NCI-H1092 (cell line): ENCODE measurements at places on chromosomes 4 and X.
A peak's percentile ranks its signal among the peaks of the same experiment; 100 is the strongest.

DNA sequence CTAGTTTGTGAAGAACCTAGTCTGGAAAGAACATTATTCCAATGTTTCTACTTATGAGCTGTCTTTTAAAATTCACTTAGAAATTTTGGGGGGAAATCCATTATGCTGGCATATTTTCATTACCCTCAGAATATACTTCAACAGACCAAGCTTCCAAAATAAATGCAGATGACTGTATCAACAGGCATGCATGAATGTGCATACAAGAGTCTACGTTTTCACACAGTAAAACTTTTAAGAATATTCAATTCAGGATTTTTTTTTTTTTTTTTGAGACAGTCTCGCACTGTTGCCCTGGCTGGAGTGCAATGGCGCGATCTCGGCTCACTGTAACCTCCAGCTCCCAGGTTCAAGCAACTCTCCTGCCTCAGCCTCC lies 49.7 kb downstream of the ABCG2 start:
- DNase-seq: no peak

- no peak for DNase-seq
Observed at GRCh38 chr4:157838366-157838765, 334.5 kb downstream of the GASK1B start.

GRCh38 chr4:181289198-181289597 lies 954.0 kb upstream of the TENM3 start:
- peak; percentile 68 for DNase-seq

DNA sequence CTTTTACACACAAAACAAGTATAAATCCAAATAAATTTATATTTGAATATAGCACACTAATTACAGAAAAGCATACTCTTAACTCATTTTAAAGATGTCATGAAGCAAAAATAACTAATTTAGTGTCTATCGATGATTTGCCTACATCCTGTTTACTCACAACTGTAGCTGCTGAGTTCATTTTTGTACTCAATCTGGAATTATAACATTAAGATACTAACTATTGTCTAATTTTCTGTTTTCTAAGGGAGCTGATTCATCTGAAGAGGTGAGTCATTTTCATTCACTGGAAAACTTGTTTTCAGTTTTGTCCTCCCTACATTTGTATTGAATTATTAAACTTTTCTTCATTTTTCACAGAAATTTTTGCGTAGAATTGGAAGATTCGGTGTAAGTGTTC lies 3.7 kb downstream of the STATH start:
- no peak for DNase-seq

GRCh38 chrX:104420907-104421306 lies 145.1 kb upstream of the IL1RAPL2 start:
- no peak for DNase-seq

DNA sequence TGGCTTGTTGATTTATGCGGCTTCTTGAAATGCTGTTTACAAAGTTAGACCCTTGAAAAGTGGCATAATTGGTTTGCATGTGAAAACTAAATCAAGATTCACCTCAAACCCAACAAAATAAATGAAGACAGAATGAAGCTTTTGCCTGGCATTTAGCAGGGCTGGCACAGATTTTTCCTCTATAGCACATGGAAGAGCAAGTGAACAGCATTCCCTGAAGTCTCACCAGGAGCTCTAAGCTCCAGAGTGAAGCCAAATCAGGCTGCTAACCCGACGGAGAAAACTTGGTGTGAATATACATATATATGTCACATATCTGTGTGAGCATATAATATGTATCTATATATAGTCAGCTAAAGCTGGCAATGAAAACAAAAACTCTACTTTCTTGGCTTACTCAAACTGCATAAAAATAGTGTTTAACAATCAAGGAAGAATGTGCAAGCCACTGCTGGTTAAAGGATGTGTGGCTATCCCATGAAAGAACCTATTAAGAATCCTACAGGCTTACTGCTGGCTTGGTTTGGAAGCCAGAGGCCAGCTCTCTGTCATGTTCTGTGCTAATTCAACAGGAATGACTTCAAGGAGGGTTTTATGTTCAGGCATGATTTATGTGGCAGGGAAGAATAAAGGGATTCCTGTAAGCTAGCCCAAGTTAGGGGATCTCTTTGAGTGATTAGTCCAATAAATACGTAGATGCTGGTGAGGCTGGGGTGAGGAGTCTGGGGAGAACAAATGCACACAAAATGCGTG lies 69.9 kb downstream of the MFAP3L start:
- DNase-seq: no peak

DNA sequence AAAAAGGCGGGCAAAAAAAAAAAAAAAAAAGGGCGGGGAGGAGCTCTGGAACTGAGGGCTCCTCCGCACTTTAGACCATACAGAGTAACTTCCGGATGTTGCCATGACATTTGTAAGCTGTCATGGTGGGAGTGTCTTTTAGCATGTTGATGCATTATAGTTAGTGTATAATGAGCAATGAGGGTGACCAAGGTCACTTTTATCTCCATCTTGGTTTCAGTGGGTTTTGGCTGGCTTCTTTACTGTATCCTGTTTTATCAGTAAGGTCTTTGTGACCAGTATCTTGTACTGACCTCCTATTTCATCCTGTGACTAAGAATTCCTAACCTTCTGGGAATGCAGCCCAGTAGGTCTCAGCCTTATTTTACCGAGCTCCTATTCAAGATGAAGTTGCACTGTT lies 193.4 kb downstream of the UGT8 start:
- DNase-seq: no peak

DNA sequence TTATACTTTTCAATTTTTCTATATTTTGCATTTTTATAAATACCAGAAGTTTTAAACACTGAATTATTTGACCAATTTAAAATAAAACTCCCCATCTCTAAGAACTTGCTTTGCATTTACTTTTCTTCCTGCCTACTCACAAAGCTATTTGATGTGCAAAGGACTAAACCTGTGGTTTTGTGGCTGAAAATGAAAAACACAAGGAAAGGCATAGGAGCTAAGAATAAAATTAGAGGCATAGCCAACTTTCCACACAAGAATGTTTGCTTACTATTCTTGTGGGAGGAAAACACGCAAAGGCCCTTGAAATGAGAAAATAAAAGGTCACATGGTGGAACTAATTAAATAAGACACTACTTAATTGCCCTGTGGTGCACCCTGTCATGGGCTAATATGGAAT lies 221.2 kb downstream of the KLHL13 start:
- DNase-seq: no peak

- no peak for DNase-seq
Observed at GRCh38 chr4:118760092-118760491, 74.9 kb downstream of the METTL14 start.

DNA sequence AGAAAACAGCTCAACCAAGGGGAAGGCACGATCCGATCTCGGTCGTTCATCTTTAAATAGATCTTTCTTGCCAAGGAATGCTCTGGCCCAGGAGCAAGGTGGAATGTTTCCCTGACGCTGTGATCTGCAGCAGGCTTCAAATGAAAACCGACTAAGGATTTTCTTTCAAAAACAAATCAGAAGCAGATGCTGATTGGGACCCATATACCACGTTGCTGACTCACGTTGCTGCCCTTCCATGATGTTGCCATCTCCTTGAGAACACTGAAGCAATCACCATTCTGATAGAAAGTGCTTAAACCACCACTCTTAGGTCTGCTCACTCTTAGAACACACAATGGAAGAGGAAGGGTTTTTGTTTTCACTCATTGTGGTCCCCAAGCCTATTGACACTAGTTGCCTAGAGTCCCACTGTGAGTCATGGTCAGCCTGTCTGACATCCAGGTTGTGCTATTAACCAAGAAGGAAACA lies 26.1 kb downstream of the LAMTOR3 start:
- no peak for DNase-seq

GRCh38 chr4:111595456-111595855 lies 549.8 kb upstream of the FAM241A start:
- DNase-seq: no peak

DNA sequence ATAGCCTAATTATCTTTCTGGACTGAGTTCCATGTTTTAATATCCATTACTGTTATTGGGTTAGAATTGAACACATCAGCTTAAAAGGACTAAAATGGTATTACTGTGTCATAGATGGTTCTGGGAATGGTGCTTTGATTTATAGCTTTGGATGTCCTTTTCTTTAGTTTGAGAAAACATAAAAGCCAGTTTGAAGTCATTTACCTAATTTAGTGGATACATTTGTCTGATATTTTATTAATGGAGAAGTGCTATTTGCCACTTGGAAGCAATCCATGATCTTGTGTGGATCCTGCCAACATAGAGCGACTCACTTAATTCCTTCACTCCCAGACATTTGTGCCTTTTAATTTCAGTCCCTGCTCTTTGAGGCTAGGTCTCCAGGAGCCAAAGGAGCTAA lies 212.4 kb upstream of the PACRGL start:
- DNase-seq: no peak

DNA sequence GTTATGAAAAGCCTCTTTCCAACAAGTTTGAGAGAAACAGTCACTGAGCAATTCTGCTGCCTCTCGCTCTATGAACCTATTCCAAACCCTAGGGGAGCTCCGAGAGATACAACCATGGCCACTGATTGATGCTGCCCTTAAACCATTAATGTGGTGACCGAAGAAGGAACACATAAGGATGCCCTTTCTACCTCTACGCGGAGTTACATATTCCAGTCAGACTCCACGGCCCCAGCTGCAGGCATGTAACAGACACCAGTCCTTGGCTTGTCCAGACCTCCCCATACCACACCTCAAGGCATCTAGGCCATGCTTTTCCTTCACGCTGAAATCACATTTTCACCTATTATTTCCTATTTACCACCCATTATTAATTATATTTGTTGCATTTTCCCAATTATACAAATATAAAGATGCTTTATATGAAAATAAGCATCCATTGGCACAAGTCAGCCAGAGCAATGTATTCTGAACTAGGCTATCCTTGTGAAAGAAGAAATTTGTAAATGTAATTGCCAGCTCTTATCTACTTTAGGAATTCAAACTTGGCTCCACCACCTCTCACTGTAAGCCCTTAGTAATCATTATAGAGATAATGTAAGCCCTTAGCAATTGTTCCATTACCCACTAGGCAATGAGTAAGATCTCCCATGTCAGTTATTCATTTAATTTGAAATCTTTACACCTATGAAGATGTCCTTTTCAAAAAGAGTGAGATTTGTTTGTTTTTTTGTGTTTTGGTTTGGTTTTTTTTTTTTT lies 338.4 kb downstream of the NR3C2 start:
- DNase-seq: no peak

DNA sequence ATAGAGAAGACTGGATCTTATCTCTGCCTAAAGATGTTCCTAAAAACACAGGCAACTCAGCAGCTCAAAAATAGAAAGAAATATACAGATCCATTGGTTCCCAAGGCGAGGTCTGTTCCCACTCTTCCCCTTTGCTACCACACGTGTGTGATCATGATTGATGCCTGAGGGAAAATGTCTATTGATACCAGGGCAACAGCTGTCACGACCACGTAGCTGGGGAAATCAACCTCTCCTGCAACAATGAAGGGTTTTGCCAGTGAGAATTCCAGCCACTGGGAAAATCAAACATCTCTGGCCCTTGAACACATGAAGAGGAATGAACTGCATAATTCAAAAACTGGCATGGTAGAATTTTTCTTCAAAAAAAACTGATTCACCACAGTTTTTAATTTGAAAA lies 131.0 kb upstream of the MAP3K15 start:
- DNase-seq: no peak

DNA sequence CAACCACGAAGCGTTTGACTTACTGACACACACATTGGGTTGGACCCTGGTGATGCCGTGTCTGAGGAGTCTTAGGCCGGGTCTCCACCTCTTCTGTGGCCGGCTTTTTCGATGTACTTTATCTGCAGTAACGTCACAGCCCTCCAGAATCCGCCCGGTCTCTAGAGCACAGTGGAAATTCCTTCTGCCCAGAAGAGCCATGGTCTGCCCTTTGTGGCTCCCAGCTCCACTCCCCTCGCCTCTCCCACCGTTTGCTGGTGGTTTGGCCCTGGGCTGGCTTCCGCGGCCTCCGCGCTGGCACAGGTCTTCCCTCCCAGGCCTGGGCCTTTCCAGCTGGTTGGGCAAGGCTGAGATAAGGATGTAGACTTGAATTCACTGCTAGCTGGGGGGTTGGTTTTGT lies 4.3 kb downstream of the MAEA start:
- no peak for DNase-seq

DNA sequence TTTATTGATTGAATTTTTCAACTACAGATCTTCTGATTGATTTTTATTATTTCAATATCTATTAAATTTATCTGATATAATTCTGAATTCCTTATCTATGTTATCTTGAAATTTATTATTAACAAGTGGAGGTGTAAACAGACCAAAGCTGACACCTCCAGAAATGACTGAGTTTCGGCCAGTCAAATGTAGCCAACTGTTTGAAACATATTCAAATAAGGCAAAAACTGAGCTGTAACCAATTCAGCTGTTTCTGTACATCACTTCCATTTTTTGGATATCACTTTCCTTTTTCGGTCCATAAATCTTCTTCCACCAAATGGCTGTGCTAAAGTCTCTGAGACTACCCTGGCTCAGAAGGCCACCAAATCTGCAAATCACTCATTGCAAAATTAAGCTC lies 2127.3 kb upstream of the AGA start:
- no peak for DNase-seq

DNA sequence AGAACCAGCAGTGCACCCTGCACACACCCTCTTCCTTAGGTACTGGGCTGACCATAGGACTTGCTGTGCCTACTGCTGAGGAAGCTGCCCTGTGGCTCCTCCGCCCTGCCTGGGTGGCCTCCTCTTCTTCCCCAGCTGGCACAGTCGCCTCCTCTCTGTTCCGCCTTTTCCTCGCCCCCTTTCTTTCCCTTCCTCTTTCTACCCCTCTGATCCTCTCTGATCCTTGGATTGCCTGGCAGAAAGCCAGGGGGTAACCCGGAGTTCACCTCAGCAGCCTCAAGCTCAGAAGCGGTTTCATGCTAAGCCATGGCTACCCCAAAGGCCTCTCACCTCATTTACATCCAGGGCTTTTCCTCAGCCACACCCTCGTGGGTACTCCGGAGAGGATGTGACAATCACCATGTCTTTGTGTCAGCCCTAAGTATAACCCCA lies 136.2 kb downstream of the SMIM20 start:
- no peak for DNase-seq

- no peak for DNase-seq
Observed at GRCh38 chr4:184873054-184873453, 47.3 kb upstream of the ACSL1 start.

DNA sequence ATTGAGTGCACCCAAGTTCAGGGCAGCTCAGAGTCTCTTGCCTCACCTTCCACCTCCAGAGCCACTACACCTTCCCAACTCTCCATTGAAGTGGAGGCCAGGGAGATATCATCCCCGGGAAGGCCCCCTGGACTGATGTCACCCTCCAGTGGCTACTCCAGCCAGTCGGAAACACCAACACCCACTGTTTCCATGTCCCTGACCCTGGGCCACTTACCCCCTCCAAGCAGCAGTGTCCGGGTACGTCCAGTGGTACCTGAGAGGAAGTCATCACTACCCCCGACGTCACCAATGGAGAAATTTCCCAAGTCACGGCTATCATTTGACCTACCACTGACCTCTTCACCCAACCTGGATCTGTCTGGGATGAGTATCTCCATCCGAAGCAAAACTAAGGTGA lies 7.8 kb upstream of the RTL5 start:
- DNase-seq: no peak
